ENCODE measurements at places on chromosomes 7 and 10. TPM values are rescaled to one million over a fixed set of nuclear protein-coding genes. Genes with fewer than 3 reads are reported as not detected.
A peak's percentile ranks its signal among the peaks of the same experiment; 100 is the strongest.

AKR1C2 gene
- total RNA-seq = not detected

- H3K4me3 ChIP-seq = peak overlapping the region; percentile 93
- H3K27me3 ChIP-seq = no peaks in the 10 kb centered on the region
- DNase-seq = peak; percentile 9
- H3K27ac ChIP-seq = peak overlapping the region; percentile 89
These were observed 628 bp downstream of the MPLKIP start for GRCh38 chr7:40133561-40134427.

- H3K27ac ChIP-seq = no peak overlapping the region
- no peak for DNase-seq
- no peaks in the 10 kb centered on the region for H3K27me3 ChIP-seq
- no peak overlapping the region for H3K4me3 ChIP-seq
These were observed 547.4 kb downstream of the ZWINT start for GRCh38 chr10:55813451-55814170.

DNA sequence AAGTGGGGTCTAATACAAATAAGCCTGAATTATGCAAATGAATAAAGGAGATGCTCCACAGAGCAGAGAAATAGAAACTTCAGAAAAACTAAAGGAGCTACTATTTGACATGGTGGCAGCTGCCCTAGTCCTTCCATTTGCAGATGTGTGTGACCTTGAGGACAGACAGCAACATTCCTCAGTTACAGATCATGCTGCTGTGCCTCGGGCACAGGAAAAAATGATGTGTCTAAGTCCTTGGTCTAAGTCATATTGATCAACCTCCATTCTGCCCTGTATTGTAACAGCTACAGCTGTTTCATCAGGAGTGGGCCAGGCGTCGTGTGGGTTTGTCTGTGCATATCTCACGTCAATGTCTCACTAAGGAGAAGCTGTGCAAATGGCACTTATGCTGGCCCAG, 710.4 kb downstream of the TNS3 start:
- H3K4me1 ChIP-seq = no peaks in the 10 kb centered on the region
- H3K27me3 ChIP-seq = no peaks in the 10 kb centered on the region
- H3K36me3 ChIP-seq = no peaks in the 10 kb centered on the region
- no peak overlapping the region for H3K4me3 ChIP-seq
- H3K27ac ChIP-seq = no peak overlapping the region
- no peak for DNase-seq

DNA sequence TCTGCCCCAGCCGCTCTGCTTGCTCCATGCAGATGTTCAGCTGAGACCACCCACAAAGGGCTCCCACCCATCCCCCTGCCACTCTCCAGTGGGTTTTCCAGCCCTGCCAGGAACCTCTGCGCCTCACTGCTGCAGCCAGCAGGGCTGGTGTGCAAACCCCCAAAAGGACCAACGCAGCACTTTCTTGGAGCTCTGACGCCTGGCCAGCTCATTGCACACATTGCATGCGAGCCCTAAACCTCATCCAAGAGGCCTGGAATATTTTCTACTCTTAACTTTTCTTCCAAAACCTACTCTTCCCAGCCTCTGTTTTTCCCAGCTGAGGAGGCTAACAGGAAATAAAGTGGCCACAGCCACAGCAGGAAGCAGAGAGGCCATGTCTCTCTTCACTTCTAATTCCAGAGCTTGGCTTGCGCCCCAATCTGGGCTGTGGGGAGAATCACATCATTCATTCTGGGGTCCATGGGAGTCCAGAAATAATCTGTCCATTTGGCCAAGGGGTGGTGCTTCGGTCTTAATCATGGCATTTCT, 4.6 kb upstream of the FAM170B start:
- no peak for DNase-seq
- no peaks in the 10 kb centered on the region for H3K4me1 ChIP-seq
- H3K4me3 ChIP-seq = no peak overlapping the region
- no peaks in the 10 kb centered on the region for H3K36me3 ChIP-seq
- no peak overlapping the region for H3K27ac ChIP-seq
- H3K27me3 ChIP-seq = peaks cover 13% of the 10 kb centered on the region

Measured in activated naive CD4-positive, alpha-beta T cell treated with anti-CD3 and anti-CD28 coated beads for 36 hours (primary cell).